ENCODE measurements at places on chromosomes 11 and 22. TPM values are rescaled to one million over a fixed set of nuclear protein-coding genes. Genes with fewer than 3 reads are reported as not detected.

- no peak for DNase-seq
Observed at GRCh38 chr11:6526411-6527135, 29.5 kb downstream of the DNHD1 start.

The KLHL35 gene
- polyA plus RNA-seq = 2.7 TPM

The TSPAN32 gene
- not detected for polyA plus RNA-seq

The TMEM123 gene
- 312 TPM for polyA plus RNA-seq

The CCDC90B gene
- 24.3 TPM for polyA plus RNA-seq

GRCh38 chr11:41666951-41667653 is 207.7 kb upstream of the LRRC4C start:
- DNase-seq = no peak

All from endothelial cell of umbilical vein (primary cell).